Type B pancreatic cell (in vitro differentiated cells): ENCODE measurements at places on chromosomes 16 and 17.

- no peak for DNase-seq
Measured at GRCh38 chr16:8655184-8655717, 19.2 kb upstream of the ABAT start.

DNA sequence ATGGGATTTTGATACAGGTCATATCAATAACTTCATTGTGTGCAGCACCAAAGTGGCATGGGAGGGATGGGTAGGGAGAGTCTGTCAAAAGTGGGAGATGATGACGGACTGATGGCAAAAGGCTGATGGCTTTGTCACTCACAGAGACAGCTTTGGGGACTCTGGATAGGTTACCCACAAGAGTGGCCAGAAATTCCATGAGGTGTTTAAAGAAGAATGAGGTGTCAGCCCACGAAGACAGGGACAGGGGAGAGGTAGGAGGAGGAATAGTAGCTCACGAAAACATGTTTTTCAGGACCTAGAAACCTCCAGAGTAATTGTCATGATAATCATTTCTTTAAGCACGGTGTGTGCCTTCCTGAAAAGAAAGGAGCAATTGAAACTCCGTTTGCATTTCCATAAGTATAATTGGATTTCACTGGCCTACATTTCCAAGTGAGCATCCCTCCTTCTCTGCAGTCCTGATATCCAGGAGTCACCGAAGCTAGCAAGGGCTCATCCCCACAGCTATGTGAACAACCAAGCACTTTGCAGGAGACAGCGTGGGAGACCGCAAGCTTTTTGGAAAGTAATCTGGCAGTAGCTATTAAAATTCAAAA lies 60.0 kb downstream of the HSD17B2 start:
- DNase-seq, result no peak

GRCh38 chr17:4870855-4871254 lies 28.5 kb upstream of the C17orf107 start:
- no peak for DNase-seq

DNA sequence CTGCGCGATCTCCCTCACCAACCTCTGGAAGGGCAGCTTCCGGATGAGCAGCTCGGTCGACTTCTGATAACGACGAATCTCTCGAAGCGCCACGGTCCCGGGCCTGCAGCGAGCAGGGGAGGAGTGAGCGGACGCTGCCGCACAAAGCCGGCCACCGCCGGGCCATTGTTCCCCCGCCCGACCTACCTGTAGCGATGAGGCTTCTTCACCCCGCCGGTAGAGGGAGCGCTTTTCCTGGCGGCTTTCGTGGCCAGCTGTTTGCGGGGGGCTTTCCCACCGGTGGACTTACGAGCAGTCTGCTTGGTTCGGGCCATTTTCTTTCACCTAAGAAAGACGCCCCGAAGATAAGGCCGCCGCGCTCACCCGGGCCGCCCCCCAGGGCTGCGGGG lies 5.8 kb upstream of the UNK start:
- no peak for DNase-seq

DNA sequence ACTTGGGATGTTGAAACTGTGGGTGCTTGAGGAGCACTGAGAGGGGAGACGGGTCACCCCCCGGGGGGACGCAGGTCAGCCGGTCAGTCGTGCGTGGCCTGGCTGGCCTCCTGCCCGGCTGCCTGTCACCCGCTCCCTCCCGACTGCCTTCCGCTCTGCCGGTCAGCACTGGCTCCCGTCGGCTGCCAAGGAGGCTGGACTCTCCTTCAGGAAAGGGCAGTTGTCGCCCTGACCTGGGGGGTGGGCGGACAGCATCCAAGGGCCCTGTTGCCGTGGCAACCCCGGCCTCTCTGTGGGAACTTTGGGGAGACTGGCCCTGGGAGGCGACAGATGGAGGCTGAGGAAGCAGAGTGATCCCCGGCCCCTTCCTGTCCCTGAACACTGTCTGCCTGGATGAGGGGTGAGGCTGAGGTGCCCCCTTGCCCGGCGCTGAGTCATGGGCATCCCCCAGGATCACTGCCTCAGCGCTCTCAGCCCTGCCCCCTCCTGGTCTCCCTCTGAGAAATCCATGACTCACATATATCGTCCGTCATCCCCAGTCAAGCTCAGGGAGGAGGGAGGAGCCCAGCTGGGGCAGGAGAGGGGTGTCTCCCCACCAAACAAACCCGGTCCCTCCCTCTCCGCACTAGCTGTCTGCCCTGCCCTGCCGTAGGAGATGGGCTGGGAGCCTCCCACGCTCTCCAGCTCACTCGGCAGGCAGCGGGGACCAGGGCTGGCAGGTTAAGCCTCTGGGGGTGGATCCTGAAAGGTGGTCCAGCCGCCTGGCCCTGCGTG lies at the start of gene ADGRG1:
Gene ADGRG1, plus strand, starts transcription at position 623 of the 774 bp plus-strand sequence. CDS start 21,658 bp downstream, outside the sequence.
- DNase-seq, result no peak

DNA sequence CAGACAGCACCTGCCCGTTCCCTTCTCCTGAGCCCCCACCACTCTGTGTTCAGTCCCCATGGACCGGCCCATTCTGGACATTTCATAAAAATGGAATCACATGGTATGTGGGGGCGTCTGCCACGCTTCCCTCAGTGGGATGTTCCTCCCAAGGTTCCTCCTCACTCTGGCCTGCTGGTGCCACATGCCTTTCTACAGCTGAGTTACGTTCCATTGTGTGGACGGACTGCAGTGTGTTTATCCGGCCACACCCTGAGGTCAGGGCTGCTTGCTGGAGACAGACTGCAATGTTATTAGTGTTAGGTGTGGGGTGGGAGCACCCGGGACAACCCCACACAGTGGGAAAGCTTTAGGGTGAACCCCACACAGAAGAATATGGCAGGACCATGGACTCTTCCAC lies 5.9 kb upstream of the AATK start:
- DNase-seq, result no peak

DNA sequence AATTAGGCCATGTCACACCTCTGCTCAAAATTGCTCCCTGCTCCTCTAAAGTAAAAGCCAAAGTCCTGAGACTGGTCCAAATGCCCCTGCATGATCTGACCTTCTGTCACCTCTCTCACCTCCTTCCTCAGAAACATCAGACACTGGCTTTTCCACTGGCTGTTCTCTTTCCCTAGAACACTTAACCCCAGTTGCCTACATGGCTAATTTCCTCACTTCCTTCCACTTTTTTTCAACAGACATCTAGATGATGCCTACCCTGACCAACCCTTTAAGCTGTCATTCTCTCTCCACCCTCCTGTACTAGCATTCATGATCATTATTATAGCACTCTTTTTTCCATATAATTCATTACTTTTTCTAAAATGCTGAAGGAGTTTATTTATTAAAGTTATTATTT lies 31.0 kb downstream of the CCT6B start:
- no peak for DNase-seq

- DNase-seq, result no peak
Measured at GRCh38 chr17:34384271-34384670, 21.2 kb upstream of the CCL1 start.

GRCh38 chr17:30360086-30360808 lies 18.5 kb upstream of the CPD start:
- DNase-seq, result no peak

- no peak for DNase-seq
Measured at GRCh38 chr16:13178318-13178717, 276.9 kb downstream of the SHISA9 start.

DNA sequence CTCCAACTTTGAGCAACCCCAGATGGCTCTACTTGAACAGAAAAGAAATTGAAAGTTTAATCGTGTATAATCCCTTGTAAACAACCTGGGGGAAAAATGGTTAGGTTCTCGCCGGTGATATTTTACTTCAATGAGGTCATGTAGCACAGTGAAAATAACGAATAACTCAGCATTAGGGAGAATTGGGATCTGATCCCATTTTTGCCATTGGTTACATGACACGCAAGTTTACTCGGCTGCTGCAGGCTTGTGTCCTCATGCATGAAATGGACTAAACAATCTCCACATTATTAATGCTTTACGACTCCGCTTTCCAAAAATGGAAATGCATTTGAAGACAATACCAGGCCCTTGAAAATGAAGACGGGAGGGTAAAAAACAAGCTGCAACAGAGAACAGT lies 45.5 kb upstream of the LRRC37A3 start:
- no peak for DNase-seq

DNA sequence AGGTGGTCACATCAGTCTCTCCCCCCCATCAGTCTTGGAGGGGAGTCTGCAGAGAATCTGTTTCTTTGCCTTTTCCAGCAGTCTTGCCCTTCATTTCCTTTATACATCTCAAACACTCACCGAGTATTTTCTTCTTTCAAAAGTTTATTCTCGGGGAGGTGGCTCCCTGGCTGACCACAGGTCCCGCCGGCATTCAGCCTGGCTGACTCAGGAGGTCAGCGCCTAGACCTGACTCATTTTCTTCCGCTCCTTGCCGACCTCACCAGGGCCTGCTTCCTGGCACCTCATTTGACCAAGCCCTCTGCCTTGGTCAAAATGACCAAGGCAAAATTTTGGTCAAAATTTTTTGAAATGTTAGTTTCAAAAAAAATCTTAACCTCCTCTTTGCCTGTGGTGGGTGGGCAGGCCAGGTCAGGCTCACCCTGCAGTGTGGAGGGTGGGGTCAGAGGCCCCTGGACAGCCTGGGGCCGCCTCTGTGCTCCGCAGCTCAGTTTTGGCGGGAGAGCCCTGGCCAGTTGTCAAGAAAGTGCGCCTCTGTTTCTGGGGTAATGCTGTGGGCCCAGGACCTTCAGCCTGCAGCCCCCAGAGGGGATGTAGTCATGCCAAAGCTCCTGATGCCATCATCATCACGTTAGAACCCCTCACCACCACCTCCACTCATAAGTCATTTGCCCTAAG lies 165.6 kb downstream of the SPECC1 start:
- no peak for DNase-seq

DNA sequence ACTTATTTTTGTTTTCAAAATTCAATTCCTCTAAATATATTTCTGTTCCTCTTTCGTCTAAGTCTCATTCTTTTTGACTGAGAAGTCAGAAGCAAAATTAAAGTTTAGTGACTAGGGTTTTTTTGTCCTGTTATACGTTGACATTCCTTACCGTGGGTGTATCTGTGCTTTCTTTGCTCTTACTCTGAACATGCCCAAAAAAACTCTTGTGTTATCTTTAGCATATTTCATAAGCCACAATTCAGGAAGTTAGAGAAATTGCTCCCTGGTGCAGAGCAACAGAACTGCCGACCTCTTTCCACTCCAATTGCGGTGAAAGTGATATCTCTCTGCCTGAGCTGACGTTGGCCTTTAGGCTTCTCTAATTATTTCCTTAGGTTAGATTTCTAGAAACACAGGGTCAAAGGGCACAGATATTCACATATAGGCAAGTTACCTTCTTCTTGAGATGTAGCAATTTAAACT lies 65.7 kb downstream of the CENPV start:
- no peak for DNase-seq

- no peak for DNase-seq
Measured at GRCh38 chr17:64497565-64498035, 746 bp upstream of the POLG2 start.

DNA sequence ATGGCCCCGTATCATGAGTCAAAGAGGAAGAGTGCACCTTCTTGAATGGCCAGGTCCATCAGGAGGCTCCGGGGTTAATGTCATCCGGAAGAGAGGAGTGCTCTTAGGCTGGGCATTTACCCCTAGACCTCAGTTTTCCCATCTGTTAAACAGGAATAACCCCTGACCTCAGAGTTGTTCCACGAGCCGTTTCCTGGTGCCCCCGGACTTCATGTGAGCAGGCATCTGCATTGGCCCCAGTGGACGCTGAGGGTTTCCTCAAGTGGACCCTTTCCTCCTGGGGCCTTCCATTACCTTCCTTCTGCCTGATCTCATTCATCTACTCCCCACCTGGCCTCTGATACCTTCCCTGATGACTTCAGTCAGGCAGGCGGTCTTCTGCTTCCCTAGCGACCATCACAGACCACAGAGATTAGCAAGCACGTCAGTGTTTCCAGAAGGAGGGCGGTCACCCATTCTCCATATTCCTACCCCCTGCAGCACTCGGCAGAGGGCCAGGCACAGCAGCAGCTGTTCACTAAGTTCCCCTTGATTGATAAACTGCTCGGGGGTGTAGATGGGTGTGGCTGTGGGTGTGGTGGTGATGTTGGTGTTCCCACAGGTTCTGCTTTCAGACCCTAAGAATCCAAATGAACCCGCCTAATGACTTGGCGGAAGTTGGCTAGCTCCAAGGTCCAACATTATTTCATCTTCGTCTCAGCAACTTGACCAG lies 346.6 kb upstream of the TNRC6C start:
- no peak for DNase-seq

DNA sequence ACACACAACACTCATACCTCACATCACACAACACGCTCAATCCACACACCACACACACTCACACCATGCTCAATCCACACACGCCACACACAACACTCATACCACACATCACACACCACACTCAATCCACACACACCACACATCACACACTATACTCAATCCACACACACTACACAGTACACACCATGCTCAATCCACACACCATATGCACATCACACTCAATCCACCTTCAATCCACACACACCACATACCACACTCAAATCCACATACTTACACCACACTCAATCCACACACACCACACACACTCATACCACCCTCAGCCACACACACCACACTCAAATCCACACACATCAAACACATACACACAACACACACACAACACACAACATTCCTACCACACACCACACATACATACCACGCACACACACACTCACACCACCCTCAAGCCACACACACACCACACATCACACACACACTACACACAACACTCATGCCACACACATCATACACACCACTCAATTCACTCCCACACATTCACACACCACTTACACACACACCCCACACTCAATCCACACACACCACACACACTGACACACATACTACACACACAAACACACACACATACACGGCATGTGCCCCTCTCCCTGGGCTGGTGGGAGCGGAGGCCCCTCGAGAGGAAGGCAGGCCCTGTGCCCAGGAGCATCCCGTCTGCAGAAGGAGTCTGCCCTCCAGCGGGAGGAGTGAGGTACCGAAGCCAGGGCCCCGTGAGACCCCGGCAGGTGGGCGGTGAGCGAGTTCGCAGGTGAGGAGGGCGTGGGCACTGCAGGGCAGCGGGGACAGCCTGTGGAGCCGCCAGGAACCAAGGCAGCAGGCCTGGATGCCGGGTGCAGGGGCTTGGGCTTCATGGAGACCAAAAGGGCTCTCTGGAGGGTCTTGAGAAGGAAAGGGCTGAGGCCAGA lies 33.1 kb upstream of the RPTOR start:
- no peak for DNase-seq

GRCh38 chr17:68326681-68327080 lies 35.4 kb downstream of the ARSG start:
- DNase-seq, result no peak

DNA sequence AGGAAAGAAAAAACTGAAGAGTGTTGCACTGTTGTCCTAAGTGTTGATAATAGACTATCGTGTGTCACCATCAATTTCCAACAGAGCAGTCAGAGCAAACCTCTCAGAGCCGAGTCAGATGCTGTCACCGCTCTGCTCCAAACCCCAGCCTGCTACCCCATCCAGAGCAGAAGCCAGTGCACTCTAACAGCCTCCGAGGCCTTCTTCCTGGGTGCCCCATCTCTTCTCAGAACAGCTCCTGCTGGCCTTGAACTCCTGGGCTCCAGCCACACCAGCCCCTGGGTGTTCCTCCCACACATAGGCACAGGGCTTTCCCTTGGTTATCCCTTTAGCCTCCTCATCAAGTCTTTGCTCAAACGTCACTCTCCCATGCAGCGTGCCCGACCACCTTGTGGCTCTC lies 21.0 kb downstream of the MEIOB start:
- no peak for DNase-seq

GRCh38 chr17:9241774-9242496 lies 220.6 kb downstream of the NTN1 start:
- no peak for DNase-seq
